ENCODE measurements at places on chromosomes 7 and 10. TPM values are rescaled to one million over a fixed set of nuclear protein-coding genes. Genes with fewer than 3 reads are reported as not detected.

The DENND2A gene
- 8.4 TPM for total RNA-seq

- DNase-seq = no peak
Observed at GRCh38 chr10:31836569-31837406, 91.8 kb downstream of the ARHGAP12 start.

DNA sequence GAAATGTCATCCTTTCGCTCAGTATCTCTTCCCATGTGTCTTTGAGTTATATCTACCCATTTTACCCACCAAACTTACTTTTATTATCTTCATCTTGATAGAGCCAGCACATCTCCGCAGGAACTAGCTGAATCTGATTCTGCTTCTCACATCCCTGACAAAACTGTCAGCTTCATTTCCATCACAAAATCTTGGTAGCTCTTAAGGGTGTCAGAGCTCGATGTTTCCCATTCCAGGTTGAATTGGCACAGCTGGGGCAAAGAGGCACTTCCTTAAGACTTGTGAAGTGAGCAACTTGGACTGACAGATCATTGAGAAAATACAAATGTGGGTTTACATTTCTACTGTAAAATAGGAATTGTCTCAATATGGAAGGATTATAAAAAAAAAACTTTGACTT lies 434.5 kb downstream of the SUGCT start:
- DNase-seq = no peak

DNA sequence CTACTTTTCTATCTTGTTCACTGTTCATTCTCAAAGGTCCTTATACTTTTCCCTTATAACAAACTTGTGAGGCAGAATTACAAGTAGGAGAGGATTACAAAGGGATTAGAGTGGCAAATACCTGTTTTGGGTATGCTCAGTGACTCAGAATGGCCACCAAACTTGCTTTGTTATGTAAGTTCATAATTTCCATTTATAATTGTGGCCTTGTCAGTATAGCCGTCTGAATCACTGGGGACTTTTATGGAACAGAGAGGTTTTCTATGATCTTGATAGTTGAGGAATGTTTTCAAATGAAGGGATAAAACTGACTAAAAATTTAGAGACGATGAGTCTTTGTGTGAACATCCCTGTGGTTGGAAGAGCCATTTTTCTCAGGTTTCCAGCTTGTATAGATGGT lies 116.2 kb downstream of the SND1 start:
- DNase-seq = no peak

- DNase-seq = no peak
Observed at GRCh38 chr10:66038623-66039022, 887.2 kb upstream of the LRRTM3 start.

DNA sequence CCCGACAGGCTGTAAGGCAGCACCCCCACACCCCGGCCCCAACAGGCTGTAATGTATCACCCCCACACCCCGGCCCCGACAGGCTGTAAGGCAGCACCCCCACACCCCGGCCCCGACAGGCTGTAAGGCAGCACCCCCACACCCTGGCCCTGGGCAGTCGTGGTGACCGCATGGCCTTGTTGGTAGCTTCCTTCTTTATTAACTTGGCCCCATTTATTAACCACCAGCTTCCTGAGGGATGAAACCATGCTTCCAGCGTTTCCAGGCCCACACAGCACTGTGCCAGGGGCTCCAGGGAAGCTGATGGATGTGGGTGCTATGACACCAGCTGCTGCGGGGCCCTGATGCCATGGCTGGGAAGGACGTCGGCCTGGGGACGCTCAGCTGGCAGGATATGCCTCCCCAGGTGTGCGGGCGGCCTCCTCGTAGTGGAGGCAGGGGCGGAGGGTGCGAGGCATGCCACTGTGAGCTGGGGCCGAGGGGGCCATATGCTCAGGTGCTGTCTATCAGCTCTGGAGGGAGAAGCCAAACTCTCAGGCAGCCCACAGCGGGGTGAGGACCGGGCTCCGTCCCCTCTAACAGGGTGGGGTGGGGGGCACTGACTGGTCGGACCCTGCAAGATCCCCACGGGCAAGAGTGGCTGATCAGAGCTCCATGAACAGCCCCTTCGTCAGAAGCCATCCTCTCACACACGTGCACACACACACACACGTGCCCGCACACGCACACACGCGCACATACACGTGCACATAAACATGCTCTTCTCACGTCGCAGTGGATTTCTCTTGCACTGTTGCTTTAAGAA lies 311.0 kb downstream of the PTPRN2 start:
- peak; percentile 12 for DNase-seq

DNA sequence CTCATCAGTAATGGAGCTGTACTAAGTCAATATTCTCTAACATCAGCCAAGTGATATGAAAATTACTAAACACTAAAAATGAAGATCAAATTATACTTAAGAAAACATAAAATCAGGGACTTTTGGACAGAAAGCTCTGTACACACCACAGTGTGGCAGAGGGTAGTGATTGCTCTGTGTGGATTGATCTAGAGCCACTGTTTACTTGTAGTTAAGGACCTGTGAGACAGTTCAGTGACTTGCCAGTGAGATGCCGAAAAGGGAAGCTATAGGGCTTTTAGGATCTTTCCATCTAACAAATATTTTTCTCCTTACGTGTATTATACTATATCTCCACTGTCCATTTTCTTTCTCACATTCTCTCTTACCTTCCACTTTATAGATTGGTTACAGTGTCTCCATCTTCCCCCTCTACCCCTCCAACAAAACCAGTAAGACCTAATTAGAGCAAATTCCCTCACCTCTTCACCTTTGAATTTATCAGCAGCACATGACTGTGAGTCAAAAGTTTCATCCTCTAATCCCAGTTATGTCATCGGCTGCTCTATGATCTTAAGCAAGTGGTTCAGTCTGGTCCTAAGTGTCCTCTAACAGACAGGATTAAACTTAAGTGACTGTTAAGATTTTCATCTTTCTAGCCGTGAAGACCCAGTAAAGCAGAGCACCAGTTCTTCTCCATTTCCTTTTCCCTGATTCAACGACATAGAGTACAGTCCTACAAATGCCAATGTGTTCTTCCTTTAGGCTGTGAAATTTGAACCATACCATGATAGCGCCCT lies 6.9 kb downstream of the PIK3CG start:
- DNase-seq = no peak

GRCh38 chr10:79245539-79246208 lies 101.6 kb upstream of the PPIF start:
- no peak for DNase-seq

The MLXIPL gene
- total RNA-seq = 15.1 TPM

The CFAP46 gene
- total RNA-seq = 1.0 TPM

The DNAH11 gene
- total RNA-seq = 0.47 TPM

The HOXA6 gene
- 20.2 TPM for total RNA-seq

All from mucosa of descending colon (tissue), 3 donors.